ENCODE measurements at places on chromosomes 16 and 17.

DNA sequence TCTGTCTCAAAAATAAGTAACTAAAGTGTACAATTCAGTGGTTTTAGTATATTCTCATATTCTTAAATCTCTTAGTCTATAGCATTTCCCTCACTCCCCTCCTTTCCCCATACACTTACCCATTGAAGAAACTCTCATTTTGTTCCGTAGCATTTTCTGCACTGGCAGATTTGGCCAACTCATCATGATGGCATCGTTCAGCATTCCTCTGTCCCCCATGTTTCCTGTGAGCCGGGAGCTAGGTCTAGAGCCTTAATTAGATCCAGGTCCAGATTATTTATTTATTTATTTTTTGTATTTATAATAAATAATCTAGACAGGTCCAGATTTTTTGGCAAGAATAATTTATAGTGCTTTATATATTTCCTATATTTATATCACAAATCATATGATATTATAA, 31.0 kb downstream of the HEATR3 start:
- no peak for DNase-seq

- DNase-seq = no peak
These were observed 1.0 kb upstream of the ALG1 start for GRCh38 chr16:5070431-5071186.

DNA sequence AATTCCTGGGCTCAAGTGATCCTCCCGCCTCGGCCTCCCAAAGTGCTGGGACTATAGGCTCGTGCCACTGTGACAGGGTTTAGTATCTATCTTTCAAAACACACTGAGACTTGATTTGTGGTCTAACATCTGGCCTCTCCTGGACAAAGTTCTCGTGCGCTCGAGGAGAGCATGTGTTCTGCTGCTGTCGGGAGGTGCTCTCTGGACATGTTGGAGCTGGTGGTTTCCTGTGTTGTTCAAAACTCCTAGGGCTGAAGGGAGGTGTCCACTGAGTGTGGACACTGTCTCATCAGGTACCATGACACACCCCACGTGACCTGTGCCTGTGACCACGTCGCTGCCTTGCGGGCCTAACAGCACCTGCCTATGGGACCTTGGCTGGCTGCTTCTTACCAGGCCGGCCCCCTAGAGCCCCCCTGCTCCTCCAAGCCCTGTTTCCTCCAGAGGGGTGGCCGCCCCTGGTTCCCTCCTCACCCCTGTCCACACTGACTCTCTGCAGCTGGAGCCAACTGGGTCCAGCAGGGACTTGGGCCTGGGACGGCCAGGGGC, 5.6 kb downstream of the RFNG start:
- DNase-seq = no peak

DNA sequence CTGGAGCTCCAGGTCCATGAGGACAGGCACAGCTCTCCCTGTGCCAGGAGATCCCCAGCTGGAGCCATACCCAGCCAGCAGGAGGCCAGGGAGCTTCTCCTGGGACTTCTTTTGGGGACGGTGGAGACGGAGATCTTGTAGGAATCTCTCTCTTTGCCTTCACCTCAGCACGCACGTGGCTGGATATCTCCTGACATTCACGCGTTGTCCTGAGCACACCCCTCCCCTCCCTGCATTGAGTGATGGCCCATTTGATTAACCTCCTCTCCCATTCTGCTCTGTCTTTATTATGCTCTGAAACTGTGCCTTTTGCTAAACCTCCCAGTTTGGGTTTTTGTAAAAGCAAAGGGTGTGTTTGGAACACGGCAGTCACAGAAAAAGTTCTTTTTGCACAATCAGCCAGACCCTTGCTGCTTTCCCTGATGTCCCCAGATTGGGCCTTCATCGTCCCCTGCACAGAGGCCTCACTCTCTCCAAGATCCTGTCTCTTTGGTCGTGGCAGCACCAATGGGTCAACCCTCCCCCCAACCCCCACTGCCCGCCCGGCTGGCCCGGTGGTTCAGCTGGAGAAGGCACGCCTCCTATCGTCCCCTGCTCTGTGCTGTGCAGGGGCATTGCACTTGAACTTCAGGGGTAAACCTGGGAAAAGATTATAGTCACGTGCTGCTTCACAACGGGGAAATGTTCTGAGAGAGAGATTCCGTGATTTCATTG, 32.5 kb upstream of the LGALS9 start:
- DNase-seq = no peak

GRCh38 chr17:61291451-61292285, 108.0 kb upstream of the TBX2 start:
- DNase-seq = no peak

DNA sequence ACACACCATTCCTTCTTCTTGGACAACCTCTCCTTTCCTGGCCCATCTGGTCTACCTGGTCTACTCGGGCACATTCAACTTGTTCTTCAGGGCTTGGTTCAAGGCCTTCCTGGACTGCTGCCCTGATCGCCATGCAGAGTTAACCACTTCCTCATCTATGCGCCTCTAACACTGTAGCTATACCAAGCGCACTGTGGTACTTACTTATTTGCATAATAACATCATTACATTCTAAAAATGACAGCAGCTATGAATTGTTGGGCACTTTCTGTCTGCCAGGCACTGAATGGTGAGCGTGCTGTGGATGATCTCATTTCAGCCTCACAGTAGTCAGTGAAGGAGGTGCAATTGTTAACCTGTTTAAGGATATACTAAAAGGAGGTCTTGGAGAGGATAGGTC, 66.9 kb upstream of the SDK2 start:
- DNase-seq = no peak

GRCh38 chr17:69271023-69271422, 42.4 kb upstream of the ABCA10 start:
- no peak for DNase-seq

DNA sequence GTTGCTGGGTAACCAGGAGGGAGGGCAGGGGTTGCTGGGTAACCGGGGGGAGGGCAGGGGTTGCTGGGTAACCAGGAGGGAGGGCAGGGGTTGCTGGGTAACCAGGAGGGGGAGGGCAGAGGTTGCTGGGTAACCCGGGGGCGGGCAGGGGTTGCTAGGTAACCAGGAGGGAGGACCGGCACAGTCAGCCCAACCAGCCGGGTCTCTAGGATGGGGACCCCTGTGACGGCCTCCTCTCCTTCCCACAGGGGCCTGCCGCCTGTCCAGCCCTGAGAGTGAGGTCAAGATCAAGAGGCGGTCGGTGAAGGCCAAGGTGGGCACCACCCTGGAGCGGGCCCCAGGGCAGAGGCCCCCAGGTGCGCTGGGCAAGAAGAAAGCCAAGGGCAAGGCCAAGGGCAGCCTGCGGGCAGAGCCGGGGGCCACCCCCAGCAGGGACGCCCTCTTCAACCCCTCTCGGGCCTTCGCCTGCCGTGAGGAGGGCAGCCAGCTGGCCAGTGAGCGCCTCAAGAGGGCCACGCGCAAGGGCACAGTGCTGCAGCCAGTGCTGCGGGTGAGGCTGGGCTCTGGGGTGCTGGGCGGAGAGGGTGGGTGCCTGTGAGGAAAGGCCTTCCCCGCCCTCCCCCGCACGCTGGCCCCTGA, 54.6 kb downstream of the ACTG1 start:
- no peak for DNase-seq

- no peak for DNase-seq
These were observed 37.4 kb upstream of the ARHGAP17 start for GRCh38 chr16:25052530-25052929.

DNA sequence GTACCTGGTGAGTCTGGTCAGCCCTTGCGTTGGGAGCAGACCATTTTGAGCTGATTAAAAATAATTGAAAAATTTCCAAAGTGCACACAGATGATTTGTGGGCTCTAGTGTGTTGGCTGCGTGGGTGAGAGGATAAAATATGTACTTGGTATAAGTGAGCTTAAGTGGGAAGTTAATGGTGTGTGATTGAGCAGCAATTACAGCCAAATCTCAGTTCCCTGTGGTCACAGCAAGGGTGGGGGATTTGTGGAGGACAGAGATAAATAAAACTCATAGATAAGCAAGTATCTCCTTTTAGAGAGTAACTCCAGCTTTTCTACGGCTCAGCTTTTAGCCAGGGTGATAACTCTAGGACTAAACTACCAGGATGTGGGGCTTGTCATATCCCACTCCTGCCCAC, 390.4 kb downstream of the UTP18 start:
- no peak for DNase-seq

GRCh38 chr17:66855204-66855603, 20.3 kb downstream of the CACNG5 start:
- DNase-seq = no peak

DNA sequence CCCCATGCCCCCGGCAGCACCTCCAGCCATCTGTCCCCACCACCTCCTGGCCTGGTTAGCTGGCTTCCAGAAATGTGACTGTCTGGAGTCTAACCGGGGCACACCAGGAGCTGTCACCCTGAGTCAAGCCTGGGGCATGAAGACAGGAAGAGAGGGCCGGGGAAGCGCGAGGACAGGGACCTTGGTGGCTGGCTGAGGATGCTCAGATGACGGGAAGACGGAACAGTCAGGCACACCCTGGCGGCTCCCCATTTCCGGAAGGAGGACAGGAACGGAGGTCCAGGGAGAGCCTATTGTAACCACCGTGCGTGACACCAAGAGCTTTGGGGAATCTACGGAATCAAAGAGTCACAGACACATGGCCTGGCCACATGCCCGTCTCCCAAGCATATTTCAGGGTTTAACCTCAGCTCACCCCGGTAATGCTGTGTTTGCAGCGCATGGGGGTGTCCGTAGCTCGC, 51.7 kb downstream of the SDK2 start:
- no peak for DNase-seq

DNA sequence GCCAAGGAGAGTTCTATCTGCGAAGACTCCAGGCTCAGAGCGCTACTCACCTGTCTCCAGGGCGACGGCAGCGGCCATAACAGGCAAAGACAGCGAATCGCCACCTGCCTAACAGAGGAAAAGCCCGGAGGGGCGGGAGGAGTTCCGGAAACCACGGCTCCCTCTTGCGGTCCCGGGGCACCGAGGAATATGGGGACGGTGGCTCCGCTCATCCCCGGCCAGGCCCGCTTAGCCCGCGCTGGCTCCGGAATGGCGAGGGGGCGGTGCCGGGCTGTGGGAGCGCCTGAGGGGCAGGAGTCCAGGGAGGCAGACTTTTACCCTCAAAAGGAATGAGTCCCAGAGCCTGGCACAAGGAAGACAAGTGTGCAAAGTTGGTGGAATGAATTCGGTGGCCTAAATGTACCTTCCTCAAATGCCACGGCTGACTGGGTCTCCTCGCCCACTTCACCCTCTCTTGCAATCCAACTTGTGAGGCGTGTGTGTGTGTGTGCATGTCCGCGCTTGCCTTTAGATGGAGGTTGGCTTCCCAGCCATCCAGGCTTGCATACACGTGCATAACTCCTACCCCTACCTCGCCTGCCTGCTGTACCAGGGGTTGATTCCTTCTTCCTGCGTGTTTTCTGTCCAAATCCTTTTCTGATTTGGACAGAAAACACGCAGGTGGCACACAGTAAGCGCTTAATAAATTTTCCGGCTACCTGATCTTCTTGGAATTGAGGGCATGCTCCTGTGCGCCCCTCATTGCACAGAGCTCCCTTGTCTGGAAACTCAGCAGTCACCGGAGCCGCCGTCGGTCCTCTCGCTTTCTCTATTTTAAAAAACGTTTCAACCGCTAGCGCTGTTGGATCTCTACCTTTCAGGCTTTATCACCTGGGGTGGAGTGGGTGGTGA, 3.5 kb downstream of the C17orf100 start:
- no peak for DNase-seq

DNA sequence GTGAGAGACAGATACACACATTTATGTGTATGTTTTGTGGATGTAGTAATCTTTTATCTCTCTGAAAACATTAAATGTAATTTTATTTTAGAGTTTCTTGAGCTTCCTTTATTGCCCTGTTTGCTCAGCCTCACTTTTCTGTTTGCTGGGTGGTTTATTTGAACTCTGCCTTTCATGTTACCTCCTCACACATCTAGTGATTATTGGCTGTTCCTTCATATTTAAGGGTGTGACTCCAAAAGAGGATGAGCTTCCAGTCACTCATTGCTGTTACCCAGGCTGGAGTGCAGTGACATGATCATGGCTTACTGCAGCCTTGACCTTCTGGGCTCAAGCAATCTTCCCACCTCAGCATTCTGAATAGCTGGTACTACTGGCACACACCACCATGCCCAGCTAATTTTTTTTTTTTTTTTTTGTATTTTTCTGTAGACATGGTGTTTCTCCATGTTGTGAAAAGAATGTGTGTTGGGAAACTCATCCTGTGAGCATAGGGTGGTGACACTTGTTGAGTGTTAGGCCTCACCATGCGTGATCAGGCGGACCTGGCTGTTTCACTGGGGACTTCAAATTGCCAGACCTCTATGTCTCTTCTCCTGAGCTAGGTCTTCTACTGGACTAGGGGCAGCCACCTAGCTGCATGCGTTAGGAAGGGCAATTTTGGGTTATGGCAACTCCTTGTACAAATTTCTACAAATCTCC, 37.8 kb downstream of the GOSR1 start:
- DNase-seq = no peak

DNA sequence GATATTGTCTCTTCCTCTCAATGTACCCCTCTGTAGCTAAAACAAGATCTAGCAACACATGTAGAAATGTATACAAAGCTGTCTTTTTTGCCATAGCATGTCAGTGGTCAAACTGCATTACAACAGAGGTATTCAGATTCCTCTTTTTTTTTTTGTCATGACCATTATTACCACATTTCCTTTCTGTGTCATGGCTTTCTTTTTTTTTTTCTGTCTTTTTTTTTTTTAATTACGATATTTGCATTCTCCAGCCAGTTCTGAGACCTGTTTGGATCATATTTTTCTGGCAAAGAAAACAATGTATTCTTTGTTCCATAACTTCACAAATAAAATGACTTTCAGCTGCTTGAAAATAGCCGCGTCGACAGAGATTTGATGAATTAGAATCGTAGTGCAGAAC, 27.4 kb upstream of the CAPNS2 start:
- no peak for DNase-seq

DNA sequence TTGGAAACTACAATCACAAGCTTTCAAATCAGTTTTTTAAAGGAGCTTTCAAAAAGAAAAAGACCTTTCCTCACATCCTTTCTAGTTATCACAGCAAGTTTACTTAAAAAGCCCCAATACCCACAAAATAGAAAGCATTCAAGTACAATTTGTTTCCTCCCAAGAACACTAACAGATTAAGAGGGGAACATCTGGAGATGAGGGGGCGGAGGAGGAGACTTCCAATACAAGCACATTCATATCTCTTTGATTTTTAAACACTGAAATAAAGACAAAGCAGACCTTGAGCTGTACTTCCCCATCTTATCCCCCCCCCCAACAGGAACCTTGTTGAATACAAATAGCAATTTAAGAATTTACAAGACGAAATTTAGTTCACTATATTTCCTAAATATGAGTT, 2.0 kb downstream of the YWHAE start:
- DNase-seq = no peak

DNA sequence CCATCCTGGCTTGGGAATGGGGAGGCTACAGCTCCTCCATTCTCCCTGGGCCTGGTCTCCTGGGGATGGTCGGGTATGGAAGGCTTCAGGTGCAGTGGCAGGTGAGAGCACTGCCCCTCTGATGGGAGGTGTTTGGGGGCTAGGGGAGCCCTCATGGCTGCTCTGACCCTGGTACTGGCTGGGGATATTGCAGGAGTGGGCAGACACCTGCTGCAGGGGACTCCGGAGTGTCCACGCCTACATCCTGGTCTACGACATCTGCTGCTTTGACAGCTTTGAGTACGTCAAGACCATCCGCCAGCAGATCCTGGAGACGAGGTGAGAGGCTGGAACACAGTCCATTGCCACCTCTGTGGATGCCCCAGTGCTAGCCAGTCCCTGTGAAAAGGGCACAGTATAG, 8.8 kb downstream of the RASL10B start:
- DNase-seq = no peak
